DMS79 (cell line): ENCODE measurements at places on chromosomes 5 and 9.

GRCh38 chr5:180471866-180472265 is 22.3 kb upstream of the CNOT6 start:
- no peak for DNase-seq

DNA sequence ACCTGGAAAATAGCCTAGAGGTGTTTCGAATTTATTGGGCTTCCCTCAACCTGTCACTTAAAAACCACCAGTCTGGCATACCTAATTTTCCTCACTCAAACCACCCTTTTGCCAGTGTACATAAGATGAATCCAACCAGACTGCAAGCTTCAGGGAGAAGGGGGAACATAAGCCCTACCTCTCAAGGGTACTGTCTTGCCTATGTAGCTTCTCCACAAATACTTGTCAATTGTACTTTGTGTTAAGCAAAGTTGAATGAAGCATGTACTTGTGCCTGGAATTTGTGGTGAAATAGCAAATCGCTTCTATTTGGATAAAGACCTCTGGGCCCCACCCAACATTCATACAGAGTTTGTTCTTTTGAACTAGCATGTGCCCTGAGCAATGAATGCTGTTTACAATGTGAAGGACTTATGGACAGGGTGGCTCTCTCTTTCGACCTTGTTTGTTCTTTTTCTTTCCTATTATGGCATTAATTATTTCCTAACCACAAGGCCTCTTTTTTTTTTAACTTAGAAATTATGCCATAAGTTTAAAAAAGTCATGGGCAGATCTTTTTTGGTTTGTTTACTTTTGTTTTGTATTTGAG is 580.2 kb downstream of the EBF1 start:
- DNase-seq: no peak

DNA sequence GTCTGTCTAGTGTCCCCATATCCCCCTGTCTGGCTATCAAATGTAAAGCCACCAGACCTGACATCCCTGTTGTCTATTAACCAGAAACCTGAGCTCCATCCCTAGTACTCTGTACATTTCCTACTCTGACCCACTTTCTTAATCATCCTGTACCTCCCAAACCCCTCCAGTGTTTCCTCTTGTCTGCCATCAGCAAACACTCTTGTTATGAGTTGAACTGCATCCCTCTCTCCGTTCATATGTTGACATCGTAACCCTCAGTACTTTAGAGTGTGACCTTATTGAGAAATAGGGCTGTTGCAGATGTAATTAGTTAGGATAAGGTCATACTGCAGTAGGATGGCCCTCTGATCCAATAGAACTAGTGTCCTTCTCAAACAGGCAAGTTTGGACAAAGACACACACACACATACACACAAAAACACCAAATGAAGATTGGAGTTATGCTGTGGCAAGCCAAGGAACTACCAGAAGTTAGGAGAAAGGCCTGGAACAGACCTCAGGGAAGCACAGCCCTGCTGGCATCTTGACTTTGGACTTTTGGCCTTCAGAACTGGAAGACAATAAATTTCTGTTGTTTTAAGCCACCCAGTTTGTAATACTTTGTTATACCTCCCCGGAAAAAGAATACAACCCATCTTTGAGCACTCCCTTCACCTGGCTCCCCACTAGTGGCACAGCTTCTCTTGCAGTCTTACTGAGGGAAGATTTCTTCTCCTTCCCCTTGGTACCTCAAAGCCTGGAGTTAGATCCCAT is 180.0 kb upstream of the PTGER4 start:
- no peak for DNase-seq

DNA sequence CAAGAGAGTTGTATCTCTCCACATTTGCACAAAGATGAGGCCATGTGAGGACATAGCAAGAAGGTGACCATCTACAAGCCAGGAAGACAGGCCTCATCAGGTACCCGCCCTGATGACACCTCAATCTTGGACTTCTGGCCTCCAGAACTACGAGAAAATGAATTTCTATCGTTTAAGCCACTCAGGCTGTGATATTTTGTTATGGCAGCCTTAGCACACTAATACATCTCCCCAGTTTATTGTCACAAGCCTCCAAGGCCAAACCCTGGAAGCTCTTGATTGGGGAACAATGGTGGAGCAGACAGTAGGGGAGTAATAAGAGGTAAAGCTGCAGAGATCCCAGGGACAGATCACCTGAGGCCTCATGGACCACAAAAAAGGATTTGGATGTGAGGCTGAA is 7.7 kb upstream of the P4HA2 start:
- DNase-seq: no peak

DNA sequence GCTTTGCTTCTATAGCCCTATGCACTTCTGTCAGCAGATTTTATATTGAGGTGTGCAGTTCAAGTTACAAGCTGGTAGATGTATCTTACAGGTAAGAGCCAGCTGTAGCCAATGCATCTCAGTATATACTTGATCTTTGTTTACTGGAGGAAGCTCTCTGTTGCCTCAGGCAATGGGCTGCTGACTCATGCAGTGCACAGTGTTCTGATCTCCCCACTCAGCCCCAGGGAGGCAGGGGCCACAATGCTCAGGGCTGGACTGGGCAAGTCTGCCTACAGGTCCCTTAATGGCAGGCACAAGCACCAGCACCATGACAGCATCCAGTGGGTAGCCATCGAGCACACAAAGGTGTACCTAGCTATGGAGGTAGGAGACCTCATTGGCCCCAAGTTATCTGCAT is 178.8 kb upstream of the CDH10 start:
- no peak for DNase-seq

DNA sequence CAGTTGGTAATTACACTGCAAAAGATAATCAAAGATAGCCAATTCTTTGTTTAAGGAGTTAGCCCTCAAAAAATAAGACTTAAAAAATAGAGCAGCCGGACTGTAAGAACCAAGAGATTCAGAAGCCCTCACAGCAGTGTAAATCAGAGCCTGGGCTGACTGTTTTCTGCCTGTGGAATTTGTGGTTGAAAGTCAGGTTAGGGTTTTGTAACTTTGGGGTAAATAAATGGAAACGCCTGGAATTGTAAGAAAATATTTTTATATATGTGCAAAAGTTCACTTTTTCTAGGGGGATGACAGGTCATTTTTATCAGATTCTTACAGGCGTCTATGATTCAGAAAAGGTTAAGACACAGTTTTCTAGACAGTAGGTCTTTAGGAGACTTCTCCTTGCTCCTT is 35.6 kb downstream of the KLHL3 start:
- DNase-seq: no peak

GRCh38 chr9:6564360-6564759 is 81.2 kb downstream of the GLDC start:
- DNase-seq: no peak

GRCh38 chr9:124299515-124300090 is 41.9 kb downstream of the NEK6 start:
- no peak for DNase-seq
